ENCODE measurements at places on chromosomes 11 and 22.

GRCh38 chr11:7473717-7474116 lies 11.6 kb upstream of the OLFML1 start:
- DNase-seq = no peak

- DNase-seq = no peak
Measured at GRCh38 chr11:1978720-1979473, 18.7 kb downstream of the H19 start.

GRCh38 chr11:77379253-77379652 lies 77.8 kb upstream of the GDPD4 start:
- no peak for DNase-seq

- no peak for DNase-seq
Measured at GRCh38 chr11:90585491-90585890, 362.6 kb upstream of the CHORDC1 start.

DNA sequence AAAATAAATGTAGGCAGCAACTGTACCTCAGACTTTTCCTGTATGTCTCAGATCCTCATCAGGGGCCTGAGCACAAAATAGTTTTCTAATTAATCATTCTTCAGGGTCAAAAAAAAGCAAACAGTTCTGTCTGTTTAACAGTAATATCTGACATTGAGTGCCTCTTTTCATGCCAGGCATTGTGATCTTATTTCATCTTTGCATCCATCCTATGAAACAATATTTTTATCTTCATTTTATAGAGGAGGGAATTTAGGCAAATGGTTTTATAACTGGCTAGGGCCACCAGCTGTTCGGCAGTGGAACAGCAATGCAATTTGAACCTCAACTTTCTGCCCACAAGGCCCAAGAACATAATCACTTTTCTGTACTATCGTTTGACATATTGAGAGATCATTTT lies 145.6 kb downstream of the WNT7B start:
- DNase-seq = no peak

DNA sequence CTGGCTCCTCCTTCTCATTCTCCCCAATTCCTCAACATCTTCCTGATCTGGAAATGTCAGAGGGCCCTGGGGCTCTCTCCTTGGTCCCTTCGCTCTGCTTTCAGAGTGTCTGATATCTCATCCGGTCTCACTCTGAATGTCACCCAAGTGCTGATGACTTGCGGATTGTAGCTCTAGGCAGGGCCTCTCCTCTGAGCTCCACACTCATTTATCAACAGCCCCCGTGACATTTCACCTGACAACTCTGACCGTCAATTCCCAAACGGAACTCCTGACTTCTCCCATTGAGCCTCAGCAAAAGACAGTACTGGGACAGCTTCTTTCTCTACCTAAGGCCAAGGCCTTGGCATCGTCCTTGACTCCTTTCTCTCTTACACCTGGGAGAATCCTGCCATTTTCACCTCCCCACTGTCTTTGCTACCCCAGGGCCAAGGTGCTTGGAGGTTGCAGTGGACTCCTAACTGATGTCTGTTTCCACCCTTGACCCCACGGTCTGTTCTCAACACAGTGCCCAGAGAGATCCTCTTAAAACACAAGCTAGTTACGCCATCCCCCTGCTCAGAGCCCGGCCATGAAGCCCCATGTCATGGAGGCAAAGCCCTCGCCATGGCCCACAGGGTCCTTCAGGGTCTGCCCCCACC lies 57.5 kb upstream of the THY1 start:
- DNase-seq = no peak

DNA sequence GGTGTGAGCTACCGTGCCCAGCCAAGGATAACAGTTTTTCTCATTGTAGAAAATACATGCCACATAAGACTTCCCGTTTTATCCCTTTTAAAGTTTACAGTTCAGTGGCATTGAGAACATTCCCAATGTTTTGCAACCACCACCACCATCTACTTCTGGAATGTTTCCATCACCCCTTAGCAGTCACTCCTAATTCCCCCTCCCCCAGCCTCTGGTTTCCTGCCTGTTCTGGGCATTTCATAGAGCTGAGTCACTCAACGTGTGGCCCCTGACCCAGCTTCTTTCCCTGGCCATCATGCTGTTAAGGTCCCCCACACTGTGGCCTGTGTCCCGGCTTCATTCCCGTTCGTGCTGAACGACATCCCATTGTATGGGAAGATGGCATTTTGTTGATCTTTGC lies 30.7 kb downstream of the FGF4 start:
- no peak for DNase-seq

GRCh38 chr11:114949614-114950351 lies 271.5 kb downstream of the NXPE2 start:
- no peak for DNase-seq

- peak; percentile 67 for DNase-seq
Measured at GRCh38 chr11:69166218-69167115, 10.7 kb downstream of the SMIM38 start.

DNA sequence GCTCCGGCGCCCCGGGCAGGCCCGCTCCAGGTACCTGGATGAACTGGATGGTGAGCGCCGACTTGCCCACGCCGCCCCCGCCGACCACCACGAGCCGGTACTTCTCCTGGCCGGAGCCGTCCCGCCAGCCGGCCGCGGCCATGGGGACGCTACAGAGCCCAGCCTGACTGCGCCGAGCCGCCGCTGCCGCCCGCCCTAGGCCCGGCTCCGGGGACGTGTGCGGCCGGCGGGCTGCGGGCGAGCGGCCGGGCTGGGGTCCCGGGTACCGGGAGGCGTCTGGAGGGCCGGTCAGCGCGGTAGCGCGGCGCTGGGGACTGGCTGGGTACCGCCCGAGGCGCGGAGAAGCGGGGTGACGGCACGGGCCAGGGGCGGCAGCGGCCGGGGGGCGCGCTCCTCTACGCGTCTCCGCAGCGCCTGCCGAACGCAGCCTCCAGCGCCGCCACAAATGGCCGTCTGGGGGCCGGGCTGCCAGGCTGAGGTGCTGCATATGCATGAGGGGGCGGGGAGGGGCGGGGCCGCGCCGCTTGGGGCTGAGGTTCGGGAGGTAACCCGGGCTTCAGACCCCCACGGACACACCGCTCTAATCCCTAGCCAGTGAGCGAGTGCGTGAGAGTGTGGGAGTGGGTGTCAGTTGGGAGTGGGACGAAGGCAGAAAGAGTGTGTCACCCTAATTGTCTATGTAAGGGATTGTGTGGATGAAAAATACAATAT lies at the start of gene RRAS2:
Gene RRAS2 (minus strand): TSS at position 455 of the 711 bp plus-strand sequence. CDS start 313 bp downstream, at position 142.
- no peak for DNase-seq

- no peak for DNase-seq
Measured at GRCh38 chr22:26409719-26410335, 19.2 kb upstream of the ASPHD2 start.

DNA sequence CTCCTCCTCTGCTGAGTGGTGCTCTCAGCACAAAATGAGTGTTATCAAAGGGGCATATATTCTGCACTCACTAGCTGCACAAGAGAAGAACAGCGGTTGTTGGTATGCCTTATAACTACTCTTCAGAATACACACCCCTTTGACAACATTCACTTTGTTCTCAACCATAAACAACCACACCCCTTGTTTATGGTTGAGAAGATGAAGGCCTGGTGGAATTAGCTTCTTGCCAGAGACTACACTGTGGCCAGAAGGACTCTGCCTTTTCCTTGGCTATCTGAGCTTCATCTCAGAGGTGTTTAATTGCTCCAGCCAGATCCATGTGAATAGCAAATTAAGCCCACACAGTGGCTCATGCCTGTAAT lies 45.0 kb upstream of the CLDN5 start:
- DNase-seq = no peak

DNA sequence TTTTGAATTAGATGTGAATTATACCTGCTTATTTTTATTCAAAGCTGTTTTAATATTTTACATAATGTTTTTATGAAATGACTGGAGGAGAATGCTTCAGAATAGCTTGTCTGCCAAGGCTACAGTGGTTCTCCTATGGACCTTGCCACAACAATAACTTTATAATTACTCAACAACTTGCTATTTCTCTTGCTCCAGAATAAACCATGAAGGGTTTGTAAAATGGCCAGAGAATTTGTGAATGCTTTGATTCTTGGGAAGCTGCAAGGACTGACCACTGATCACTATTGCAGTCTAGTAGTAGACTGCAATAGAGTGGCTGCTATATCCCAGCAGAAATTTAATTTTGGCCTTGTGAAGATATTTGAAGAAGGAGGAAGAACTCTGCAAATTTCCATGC lies 199.7 kb downstream of the FAT3 start:
- no peak for DNase-seq

- DNase-seq = no peak
Measured at GRCh38 chr11:66659763-66660162, 17.9 kb downstream of the RBM4B start.

DNA sequence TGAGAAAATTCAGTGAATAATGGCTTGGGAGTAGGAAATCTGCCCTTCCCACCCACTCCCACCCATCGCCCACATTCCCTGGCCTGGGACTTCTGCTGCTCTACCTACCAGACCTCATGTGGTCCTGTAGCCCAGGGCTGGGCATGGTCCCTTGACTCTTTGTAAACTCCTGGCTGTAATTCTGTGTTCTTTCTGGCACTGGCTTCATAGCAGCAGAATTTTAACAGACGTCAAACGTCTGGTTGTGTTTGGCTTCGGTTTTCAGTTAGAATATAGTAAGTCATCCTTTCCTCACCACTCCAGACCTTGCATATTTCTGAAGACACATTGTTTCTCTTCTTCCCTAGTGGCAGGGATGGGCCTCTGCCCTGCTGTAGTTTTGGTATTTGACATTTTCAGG lies 210.6 kb downstream of the CSNK2A3 start:
- no peak for DNase-seq

- no peak for DNase-seq
Measured at GRCh38 chr11:122242731-122243130, 126.7 kb upstream of the BLID start.

DNA sequence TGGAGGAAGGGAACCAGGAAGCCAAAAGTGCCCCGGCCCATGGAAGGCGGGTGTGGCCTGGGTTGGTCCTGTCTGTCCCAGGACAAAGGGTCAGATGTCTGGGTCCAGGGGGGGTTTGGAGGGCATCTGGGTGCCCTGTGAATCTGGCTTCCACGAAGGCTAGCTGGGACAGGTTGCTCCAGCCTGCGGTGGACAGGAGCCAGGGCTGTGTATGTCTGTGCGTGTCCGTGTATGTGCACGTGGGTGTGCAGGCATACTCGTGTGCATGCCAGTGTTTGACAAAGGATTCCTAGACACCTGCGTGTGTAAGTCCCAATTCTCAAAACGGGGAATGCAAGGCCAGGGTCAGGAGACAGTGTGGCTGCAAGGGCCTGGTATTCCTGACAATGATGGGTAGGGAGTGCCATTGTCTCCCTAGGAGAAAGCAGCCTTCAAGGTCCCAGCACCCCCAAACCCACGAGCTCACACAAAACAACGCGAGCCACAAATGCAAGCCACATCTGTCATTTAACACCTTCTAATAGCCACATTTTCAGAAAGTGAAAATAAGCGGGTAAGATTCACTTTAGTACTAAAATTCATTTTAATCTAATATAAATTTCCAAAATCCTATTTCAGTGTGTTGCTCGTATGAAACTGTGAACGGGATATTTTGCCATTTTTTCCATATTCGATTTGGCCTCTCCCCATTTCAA lies 78.4 kb upstream of the WNT7B start:
- no peak for DNase-seq

DNA sequence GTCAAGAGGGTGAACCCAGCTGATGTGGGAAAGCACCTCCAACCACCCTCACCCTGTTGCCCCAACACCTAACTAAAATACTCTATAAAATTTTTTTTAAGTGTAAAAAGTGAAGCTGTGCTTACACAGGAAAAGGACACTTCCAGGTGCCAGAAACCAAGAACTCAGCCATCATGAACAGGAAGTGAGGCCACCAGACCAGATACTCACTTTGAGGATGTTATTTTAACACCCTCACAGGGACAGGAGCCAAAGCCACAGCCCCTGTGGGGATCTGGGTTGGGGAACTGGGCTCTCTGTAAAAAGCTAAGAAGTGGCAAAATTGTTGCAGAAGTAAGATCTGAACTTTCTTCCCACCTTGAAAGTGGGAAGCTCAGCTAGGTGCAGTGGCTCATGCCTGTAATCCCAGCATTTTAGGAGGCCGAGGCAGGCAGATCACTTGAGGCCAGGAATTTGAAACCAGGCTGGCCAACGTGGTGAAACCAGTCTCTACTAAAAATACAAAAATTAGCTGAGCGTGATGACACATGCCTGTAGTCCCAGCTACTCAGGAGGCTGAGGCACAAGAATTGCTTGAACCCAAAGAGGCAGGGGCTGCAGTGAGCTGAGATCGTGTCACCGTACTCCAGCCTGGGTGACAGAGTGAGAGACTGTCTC lies 3.8 kb downstream of the RSPH14 start:
- DNase-seq = peak; percentile 72

- DNase-seq = no peak
Measured at GRCh38 chr11:127890030-127890615, 697.2 kb downstream of the ETS1 start.

DNA sequence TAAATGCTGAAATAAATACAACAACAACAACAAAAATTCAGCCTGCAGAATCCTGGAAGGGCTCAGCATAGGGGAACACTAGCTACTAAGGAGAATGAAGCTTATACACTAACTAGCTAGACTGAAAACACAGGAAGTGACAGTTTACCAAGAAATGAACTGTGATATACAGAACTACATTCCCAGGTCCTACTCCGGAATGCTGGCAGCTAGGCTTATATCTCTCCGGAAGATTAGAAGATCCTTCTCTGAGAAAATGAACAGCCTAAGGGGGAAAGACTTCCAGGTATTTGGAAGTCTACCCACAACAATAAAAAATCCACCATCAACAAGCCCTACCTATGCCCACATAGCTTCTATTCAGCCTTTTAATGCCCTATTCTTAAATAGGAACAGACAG lies 31.0 kb downstream of the CCDC34 start:
- DNase-seq = no peak

DNA sequence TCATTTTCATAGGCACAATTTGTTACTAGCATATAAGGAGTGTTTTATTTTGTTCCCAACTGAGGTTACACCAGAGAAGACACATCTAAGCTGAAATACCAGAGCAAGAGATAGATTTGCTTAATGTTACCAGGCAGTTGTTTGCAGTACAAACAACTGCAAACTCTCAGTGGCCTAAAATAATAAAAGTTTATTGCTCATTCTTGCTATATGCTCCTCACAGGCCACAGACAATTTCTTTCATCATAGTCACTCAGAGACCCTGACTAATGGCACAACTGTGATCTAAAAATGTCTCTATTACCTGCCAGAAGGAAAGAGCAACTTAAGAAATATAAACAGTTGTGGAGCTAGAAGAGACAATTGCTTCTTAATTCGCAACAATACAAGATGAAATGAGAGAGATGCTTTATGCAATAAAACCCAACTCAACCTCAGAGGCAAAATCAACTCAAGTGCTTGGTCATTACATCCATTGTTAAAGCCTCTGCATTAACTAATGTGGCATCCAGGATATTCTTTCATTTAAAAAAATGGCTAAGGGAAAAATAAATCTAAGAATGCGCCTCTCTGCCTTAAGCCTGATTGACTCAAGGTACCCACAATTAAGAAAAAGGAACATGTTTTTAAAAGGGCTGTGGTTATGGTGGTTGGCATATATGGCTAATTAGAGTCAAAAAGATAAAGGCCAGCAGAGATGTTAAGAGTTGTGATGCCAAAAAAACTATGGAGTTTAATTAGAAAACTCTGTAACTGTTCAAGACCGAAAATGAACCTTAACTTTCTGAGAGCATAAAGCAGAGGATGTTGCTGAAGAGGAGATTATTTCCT lies 103.7 kb downstream of the CD44 start:
- DNase-seq = no peak

Measured in GM12864 (cell line).